Vagina (tissue), 2 donors: ENCODE measurements at places on chromosomes 12 and 14.

GRCh38 chr14:53458368-53458814, 305.3 kb upstream of the DDHD1 start:
- no peak for DNase-seq

DNA sequence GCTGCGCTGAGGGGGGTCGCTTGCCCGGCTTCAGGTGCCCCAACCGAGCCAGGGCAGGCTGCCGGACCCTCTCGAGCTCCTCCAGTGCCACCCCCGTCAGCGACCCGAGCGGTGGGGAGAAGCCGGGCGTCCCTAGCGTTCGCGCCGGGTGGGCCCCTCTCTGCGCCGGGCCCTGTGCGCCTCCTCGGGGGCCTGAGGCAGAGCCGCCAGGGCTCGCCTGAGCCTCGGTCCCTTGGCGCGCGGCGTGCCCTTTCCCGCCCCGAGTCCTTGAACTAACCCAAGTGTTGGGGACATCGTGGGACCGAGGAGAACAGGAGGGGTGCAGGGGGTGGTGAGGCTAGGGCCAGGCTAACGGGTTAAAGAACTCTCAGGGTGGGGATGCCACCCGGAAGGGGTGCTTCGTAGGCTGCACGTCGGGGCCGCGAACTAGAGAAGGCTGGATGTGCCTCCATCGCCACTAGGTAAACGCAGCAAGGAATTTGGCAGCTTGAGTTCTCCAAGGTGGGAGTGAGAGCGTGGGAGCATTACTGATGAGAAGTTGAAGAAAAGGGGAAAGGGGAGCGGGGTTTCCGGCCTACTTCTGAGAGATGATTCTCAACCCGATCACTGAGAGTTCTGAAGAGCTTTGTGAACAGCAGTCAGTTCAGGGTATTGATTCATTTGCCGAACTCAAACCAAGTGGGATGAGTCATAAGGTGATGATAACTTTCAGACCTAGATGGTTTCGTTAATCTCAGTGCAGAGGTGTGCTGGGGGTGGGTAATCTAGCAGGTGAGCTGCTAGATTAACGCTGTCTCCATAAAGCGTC, 618 bp downstream of the RNF34 start:
- no peak for DNase-seq

DNA sequence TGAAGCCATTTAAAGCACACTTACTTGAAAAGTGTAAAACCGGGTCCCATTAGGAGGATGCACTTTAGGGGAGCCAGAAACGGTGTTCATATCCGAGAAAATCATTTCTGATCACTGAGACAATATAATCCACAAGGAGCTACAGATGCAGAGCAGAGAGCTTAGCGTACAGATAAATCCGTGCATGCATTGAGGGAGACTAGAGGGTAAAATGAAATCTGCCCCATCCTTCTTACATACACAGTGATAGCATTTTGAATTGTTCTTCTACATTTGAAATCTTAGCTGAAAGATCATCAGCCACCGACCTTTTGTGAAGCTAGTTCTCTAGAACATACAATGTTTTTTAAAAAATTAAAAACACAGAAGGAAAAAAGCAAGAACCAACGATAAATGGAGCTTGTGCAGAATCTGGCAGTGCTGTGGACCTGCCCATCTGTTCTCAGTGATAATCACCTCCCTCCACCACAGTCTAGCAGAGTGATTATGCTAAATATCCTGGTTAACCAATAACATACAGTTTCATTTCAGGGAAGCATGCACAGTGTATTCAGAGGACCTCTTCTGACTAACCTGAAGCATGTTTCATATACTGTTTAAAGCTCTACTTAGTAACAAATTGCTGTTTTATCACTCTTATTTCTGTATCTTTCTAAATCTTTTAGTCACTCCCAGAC, 161.1 kb downstream of the PPFIA2 start:
- no peak for DNase-seq

DNA sequence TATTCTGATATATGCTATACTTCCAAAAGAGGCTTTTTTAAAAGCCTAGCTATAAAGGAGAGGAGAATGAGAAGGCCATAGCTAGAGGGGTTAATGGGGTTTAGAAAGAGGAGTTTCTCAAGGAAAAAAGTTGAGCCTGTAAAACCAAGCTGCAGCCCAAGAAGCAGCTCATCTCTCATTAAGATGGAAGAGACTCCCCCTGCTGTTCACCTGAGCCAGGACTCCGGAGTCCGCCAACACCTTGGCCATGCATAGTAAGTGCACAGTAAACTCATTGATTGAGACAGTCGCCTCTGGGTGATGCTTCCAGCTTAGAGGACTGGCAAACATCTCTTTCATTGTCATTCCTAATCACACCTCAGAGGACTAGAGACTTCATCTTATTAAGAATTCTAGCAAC, 46.2 kb downstream of the ANO2 start:
- DNase-seq, result no peak

DNA sequence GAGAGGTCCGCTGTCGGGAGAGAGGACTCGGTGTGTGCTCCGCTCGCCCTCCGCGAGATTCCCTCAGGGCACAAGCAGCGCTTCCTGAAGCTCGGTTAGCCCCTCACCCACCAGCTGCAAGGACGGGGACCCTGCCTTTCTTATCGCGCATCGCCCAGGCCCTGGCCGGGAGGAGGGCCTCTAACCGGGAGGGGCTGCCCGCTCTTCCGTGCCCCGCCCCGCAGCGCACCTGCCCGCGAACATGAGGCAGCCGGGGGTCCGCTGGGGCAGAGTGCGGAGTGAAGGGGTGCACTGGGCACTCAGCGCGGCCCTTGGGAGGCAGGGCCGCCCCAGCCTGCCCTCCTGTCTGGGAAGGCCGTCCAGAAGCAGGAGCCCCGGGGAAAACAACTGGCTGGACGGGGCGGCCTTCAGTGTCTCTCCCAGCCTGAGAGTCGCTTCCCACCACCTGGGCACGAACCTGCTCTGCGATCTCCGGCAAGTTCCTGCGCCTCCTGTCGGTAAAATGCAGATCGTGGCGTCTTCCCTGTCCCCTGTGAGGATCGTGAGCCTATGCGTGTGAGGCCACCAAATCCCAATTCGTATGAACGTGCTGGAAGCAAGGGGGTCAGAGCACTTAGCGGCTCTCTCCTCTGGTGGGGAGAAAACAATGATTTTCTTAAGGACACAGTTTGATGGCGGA, 28.0 kb upstream of the ADIPOR2 start:
- no peak for DNase-seq

DNA sequence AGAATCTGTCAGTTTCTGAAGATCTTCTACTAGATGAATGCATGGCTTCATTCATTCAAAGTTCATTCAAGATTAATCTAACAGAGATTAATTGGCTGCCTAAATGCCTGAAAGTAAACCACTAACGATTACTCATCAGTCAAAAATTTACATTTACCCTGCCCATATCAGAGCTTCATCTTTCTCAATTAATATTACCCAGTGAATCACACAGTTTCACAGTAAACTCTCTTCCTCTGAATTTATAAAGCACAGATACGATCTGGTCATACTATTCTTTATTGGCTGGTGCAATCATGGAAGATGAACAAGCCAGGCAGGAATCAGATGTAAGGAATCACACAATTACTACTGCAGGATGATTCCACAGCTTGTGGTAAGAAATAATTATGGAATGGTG, 377.7 kb downstream of the SLC16A7 start:
- DNase-seq, result no peak

DNA sequence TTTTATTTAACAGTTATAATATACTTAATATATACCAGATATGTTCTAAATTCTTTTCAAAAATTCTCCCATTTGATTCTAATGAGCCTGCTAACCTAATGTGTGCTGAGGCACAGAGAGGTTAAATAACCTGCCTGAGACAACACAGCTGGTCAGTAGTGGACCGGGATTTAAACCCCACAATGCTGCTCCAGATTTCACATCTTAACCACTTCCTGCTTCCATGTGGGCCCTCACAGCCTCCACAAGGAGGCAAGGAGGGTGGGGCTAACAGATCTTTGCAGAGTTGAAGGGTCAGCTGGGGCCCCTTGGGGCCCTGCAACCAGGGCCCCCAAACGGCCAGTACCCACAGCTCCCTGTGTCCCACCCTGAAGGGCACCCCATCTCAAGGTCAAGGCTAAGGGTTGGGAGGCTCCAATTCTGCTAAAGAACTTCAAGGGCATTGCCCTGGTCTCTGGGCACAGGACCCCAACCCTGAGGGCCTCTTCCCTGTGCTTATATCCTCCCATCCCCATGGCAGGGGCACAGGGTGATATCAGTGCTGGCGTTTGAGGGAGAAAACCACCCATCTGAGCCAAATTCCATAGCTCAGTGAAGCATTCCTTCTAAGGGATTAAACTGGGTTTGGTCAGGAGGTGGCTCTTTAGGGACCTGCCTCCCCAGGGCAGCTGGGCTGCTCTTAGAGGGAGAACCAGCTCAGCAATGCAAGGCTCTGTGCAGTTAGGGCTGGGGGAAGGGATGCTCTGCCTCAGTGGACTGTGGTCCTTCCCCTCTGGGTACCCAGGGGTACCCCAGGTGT, 2.2 kb downstream of the KRT80 start:
- no peak for DNase-seq

GRCh38 chr12:29743801-29744200, 39.9 kb downstream of the TMTC1 start:
- no peak for DNase-seq

GRCh38 chr14:52844262-52845060, 53.1 kb upstream of the GNPNAT1 start:
- no peak for DNase-seq

DNA sequence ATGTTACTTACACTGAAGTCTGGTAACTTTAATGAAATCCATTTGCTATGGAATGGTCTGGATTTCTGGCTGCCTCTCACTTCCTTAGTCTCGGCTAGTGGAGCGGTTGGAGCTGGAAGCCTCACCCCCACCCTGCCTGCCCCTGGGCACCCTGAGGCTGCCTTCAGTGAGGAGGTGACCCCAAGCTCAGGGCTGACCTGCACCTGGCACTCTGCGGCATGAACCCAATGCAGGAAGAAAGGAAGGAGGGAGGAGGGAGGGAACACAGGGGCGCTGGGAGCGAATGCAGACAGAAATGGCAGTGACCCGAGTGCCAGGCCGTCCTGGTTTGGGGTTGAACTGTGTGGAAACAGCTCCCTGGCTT, 353.1 kb downstream of the TMEM121 start:
- DNase-seq, result no peak

DNA sequence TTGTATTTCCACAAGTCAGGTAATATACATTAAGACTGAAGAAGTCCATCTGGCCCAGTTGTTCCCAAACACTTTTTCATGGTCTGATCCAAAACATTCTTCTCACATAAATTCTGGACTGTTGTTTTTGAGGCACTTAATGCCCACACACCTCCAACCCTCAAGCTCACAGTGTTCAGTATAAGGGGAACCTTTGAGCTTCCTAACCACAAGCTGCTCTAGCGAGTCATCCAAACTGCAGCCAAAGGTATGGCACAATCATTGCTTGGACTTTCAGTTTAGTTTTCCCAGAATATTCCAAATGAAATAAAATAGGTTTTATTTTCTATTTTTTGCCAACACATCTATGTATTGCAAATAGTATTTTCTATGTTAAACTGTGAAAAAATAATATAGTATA, 103.0 kb downstream of the PUS7L start:
- no peak for DNase-seq

DNA sequence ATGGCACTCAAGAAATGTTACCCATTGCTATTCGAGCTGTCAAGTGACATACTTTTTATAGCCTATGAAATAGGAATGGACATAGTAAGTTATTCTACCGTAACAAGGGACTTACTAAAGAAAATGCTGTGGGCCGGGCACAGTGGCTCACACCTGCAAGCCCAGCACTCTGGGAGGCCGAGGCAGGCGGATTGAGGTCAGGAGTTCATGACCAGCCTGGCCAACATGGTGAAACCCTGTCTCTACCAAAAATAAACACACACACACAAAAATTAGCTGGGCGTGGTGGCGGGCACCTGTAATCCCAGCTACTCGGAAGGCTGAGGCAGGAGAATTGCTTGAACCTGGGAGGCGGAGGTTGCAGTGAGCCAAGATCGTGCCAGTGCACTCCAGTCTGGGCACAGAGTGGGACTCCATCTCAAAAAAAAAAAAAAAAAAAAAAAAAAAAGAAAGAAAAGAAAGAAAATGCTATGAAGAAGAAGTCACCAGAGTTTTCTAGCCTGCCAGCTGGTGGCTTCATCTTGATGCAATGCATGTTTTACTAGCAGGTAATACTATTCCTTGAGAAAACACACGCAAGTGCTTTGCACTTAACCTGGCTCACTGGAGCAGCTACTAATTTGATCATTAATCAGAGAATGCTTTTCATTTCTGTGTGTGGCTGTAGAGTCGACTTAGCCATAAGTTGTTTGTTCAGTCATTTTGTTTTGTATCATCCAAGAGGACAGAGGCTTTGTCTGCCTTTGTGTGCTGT, 166.7 kb upstream of the MYL2 start:
- DNase-seq, result no peak

DNA sequence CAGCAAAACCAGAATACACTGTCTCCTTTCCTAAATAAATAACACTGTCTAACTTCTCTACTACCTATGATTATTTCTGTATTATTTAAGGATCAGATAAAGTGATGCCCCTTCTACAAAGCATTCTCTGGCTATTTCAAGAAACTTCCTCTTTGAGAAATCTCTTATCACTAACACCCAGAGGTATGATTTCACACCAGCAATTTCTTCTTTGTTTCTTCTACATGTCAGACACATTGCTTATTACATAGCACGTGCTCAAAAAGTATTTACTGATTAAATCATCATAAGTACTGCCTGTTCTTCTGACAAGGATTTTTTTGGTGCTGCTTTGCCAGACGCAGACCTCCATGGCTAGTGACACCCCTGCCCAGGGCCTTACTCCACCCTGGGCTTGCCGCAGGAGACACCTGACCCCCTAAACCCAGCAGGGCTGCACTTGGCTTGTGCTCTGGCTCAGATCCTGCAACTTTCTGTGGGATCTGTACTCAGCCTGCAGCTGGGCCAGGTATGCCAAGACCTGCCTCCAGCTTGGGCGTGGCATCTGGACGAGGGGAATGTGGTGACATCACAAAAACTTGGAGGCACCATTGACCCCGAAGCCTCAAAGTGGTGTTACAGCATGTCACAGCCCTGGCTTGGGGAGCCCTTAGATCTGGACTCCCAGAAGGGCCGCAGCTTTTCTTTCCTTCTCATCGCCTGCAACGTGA, 15.4 kb upstream of the HIGD1C start:
- no peak for DNase-seq

GRCh38 chr14:31510222-31510621, 22.4 kb upstream of the GPR33 start:
- no peak for DNase-seq
